Central memory CD8-positive, alpha-beta T cell (primary cell): ENCODE measurements at places on chromosomes 4 and X.

GRCh38 chr4:47801481-47802002 lies 36.3 kb downstream of the CORIN start:
- DNase-seq, result no peak

GRCh38 chr4:154503598-154503997 lies 12.0 kb upstream of the DCHS2 start:
- DNase-seq, result no peak

GRCh38 chr4:43754566-43754965 lies 694.0 kb downstream of the KCTD8 start:
- DNase-seq, result no peak

GRCh38 chrX:111041018-111041462 lies 55.0 kb upstream of the PAK3 start:
- DNase-seq, result no peak

DNA sequence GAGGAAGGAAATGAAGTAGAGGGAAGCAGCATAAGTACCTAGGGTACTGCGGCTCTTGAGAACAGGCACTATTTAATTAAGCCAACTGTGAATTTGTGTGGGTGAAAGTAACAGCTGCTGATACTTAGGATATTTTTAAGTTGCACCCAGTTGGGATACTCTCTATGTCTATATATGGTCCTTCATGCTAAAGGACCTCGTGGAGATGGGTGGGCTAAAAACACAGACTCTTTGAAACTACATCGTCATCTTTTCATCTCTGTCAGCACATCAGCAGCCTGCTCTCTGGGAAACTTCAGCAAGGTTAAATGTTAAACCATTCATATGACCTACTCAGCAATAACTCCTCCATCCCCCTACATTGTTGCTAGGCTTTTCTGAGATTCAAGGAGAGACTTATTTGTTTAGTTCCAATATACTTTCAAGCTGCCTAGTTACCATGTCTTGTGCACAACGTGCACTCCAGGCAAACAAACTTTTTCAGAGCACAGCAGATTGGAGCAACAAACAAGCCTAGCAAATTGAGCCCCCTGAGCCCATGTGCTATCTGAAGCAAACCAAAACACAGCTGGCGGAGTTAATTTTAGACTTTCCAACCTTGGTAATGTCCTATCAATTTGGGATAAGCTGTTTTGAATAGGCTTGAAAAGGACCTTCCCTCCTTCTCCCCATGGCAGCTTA lies 6.2 kb upstream of the MOB1B start:
- no peak for DNase-seq

GRCh38 chrX:69148946-69149345 lies 16.3 kb downstream of the PJA1 start:
- DNase-seq, result no peak

- DNase-seq, result no peak
Measured at GRCh38 chr4:101682946-101683345, 107.6 kb upstream of the BANK1 start.

- no peak for DNase-seq
Measured at GRCh38 chr4:6964858-6965257, 55.2 kb downstream of the TBC1D14 start.

DNA sequence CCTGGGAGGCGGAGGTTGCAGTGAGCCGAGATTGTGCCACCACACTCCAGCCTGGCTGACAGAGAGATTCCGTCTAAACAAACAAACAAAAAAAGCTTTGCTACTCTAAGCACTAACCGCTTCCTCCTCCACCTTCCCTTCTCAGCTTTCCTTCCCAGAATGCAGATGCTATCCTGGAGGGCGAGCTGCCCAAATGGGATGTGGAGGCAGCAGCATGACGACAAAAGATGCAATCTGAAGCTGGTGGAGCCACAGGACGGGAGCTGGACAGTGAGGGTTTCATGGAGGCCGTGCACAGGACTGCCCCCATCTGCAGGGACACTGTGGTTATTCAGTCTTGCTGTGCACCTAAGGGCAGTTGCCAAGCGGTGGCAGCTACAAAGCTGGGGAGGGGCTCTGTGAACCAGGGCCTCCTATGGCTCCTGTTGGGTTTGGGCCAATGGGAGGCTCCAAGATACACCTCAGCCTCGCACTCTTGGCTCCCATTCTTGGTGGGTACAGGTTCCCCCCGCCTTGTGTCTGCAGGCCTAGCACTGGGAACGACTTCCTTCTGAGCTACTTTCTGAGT lies 47.4 kb downstream of the WDR1 start:
- DNase-seq, result no peak

GRCh38 chr4:78644744-78645330 lies 93.3 kb downstream of the ANXA3 start:
- DNase-seq, result no peak

DNA sequence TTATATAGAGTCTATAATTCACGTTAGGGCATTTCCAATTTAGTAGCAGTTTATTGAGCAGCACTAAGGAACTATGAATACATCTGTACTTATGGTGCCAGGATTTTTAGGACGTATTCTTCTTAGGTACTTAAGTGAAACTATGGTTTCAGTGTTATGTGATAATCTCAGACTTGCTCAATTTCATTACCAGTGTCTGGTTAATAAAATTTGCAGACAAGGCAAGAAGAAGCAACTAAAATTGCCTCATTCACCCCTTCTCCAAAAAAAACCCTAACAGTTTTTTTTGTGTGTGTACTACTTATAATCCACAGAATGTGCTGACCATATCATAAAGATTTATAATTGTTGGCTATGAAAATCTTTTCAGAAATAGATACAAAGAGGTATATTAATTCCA lies 6.0 kb upstream of the CXCL10 start:
- DNase-seq, result no peak

DNA sequence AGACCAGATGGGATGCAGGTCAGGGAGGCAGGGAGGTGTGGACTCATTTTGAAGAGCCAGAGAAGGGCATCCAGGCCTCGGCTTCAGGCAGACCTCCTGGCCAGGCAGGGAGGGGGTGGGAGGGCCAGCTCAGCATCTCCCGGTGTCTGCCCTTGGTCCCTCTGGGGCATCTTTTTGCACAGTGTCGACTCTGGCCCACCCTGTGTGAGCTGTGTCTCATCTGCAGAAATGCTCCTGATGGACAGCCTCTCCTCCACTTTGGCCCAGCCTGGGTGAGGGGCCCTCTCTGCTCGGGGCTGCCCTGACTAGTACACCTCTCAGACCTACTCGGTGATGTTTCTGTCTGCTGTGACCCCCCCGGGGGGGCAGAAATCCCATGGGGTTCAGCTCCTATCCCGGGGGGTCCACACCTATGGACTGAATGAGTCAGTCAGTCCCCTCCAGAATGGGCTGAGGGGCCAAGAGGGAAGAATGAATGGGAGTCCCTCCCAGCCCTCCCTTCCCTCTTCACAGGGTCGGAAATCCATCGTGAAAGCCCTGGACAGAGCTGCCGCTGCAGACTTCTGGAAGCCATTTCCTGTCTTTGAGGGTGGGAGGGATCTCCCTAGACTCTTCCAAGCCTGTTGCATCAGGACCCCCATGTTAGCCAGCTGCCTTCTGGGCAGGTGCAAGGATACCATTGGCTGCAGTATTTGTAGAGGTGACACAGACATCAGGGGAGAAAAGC lies 196.7 kb upstream of the PSAPL1 start:
- DNase-seq, result no peak
